ENCODE measurements at places on chromosomes 5 and 9.

DNA sequence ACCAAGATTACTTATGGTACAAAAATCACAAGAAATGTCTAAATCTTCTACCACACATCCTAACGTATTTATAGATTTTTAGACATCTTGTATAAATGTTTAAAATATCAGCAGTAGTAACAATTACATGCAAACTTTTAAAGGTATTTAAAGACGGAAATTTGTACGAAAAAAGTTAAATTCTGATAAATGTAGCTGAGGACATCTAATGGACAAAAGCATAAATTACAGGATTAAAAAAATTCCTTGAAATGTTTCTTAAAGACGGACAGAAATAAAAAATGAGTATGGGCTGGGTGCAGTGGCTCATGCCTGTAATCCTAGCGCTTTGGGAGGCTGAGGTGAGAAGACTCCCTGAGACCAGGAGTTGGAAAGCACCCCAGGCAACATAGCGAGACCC lies 15.8 kb downstream of the ERCC8 start:
- ATAC-seq, result no peak

DNA sequence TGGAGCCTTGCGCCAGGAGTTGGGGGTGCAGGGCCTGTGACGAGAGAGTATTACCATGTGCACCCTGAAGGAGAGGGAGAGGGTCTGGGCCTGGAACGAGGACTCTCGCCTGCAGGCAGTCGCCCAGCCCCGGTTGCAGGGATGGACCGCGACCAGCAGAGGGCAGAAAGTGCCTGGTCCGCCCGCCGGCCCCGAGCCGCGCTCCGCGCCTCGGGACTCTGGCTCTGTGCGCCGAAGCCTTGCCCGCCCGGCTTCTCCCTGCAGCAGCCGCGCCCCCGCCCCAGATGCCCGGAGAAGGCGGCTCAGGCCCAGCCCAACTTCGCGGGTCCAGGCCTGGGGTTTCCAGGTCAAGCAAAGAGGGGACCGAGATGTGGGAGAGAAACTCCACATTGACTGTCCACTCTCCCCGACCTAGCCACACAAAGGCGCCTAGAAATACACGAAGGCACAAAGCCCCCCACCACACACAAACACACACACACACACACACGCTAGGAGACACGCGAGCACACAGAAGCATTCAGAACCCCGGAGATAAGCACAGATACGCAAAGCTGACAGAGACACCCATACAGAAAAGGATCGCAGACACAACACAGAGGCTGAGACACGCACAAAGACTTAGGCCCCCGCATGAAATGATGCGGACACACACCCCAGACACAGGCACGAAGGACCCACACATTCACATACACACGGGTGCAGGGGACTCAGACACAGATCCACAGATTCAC lies 2.0 kb upstream of the LMX1B start:
- ATAC-seq, result peak; percentile 79

DNA sequence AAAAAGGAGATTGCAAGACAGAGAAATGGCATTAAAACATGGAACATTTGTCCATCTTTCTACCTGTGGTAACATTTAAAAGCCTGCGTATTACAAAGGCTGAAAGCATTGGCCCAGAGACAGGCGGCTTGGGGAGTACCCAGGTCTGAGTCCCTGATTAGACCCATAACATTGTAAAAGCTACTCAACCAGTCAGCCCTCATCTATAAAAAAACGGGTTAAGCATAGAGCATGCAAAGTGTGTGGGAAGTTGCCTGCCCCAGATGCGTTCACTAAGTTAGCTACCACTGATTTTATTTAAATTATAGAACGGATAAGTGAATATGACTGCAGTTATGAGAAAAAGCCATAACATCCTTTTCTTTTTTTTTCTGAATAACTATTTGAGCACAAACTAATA lies 276.1 kb downstream of the CDH12 start:
- ATAC-seq, result no peak

DNA sequence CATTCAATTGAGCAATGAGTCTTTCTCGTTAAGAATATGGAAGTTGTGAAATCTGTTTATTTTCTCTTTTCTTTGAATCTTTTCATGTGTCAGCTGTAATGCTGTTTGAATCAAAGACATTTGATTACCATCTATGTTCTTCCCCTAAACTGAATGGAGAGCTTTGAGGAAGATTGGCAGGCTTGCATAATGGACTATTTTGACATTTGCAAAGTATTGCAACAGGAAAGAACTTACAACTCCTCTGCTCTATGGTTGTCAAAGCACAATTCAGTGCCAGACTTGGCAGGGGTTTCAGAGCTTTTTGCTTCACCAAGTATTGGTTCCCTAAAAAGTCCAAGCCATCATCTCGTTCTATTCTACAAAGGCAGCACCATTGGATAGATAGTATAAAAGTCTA lies 549.0 kb upstream of the NUDT12 start:
- ATAC-seq, result no peak

DNA sequence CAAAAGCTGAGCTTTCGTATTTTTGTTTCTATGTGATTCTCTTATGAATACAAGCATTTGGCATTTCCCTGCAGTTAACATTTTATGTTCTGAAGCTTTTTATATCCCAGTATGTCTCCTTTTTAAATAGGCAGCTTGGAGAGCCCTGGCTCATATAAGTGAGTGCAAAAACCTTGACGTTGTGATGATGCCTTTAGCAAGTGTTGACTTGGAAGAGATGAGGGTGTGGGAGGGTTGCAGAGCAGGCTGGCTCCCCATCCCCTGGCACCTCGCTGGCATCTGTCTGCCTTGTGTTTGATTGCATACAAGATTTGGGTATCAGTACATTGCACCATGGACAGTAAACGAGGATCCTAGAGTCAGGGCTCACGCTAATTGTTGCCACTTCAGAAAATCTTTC lies 42.1 kb upstream of the DIRAS2 start:
- no peak for ATAC-seq

GRCh38 chr5:76473661-76474060 lies 70.6 kb downstream of the IQGAP2 start:
- ATAC-seq, result no peak

DNA sequence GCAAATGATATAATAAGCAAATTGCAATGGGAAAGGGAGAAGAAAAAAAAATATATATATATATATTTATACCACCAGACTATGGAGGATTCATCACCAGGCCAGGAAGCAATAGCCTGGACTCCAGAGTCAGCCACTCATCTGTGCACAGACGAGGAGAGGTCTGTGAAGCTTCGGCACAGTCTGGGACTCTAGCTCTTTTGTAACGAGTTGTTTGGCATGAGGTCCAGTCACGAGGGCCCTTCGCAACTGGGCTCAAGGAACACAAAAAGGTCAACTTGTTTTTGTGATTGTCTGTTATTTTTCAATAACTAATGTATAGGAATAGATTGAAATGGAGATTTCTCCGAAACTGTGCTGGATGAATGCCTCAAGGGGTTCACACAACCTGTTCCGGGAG lies 14.7 kb upstream of the FGF1 start:
- ATAC-seq, result no peak

DNA sequence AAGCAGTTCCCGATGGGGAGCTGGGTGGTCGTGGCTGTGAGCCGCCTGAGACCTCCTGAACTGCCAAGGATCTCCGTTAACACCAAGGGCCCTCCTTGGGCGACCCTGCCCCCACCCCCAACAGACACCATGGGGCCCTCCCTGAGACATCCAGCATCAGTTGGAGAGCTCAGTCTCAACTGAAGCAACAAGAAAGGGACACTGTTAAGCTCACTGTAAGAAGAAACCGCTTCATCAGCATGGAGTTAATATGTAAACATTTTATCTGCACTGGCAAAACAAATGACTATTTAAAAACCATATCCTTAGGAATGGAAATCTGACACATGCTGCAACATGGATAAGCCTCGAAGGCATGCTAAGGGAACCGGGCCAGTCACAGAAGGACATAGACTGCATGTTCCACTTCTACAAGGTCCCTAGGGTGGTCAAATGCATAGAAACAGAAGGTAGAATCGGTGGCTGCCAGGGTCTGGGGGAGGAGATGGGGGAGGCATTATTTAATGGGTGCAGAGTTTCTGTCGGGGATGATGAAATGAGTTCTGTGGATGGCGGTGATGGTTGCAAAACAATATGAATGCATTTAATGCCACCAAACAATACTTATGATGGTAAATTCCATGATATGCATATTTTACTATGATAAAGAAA lies 47.4 kb downstream of the ROR2 start:
- ATAC-seq, result no peak

- no peak for ATAC-seq
These were observed 133.6 kb upstream of the MSX2 start for GRCh38 chr5:174590820-174591219.
